ENCODE measurements at places on chromosomes 3 and 15.
A peak's percentile ranks its signal among the peaks of the same experiment; 100 is the strongest.

DNA sequence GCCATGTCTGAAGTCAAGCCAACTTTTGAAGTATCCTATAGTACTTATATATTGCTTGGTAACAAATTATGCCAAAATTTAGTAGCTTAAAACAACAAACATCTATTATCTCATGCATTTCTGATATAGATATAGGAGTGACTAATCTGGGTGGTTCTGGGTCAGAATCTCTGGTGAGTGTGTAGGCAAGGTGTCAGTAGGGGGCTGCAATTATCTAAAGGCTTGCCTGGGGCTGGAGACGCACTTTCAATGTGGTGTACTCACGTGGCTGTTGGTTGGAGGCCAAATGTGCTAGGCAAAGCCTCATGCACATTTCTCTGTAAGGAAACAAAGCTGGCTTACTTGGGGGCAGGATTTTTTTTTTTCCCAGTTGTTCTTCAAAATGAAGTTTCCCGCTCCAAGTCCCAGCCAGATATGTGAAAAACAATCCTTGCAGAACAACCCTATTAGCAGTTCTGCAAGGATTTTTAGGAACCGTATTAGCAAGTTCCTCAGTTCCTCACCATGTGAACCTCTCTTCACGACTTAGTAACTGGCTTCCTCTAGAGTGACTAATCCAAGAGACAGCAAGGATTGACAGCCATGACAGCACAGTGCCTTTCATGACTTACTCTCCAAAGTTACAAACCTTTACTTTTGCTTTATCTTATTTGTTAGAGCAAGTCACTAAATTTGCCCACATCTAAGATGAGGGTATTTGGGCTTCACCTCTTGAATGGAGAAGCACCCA is 25.8 kb downstream of the GREM1 start:
- no peak for DNase-seq

DNA sequence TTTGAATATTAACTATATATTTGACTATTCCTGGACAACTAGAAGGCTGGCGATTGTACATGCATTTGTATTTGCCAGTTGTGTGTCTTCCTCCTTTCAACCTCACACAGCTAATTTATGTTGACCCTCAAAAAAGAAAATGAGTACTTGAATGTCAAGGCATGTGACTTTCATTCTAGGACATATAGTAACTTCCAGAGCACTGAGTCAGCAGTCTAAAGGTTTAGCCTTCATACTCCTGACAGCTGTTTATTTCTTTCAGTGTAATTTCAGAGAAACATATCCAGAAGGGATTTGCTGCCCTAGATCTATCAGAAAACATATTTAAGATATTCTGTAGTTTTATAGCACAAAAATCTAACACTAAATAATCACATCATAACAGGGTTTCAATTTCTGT is 74.6 kb upstream of the GOLGA8J start:
- DNase-seq: no peak

DNA sequence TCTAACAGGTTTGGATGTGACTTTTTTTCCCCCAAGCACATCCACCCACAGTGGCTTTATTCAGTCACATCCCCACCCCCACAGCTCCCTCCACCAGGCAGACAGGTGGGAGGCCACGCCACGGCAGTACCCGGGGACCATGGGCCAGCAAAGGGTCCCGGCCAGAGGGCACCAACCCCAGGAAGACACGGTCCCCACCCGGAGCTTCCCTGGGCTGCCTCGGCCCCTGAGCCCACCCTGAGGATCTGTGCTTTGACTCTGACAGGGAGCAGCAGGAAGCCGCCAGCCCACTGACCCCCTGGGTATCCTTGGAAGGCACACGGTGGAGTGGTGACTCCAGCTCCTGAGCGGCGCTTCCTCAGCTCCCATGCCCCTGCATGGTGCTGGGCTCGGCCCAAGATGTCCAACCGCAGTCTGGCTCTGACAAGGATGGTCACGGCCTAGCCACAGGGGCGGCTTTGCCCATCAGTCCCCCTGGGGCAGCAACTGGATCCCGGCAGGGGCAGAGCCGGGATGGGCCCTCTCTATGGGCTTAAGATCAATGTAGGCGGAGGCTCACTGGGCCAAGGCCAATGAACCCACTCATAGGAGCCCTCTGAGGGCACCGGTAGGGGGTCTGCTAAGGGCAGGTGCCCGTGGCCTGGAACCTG is 66.2 kb upstream of the TTBK2 start:
- DNase-seq: no peak

DNA sequence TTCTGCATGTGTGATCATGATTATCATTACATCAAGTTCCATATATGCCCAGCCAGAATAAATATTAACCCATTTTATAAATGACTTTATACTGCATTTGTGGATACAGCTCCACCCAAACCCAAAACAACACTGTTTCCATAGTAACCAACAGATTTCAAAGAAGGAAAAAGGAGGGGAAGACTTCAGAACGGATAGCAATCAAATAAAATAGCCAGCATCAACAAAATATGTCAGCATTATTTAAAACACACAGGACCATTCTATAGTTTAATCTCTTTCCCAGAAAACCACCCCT is 114.4 kb downstream of the FOXP1 start:
- no peak for DNase-seq

GRCh38 chr3:141493184-141493583 is 6.4 kb downstream of the RASA2 start:
- DNase-seq: no peak

- DNase-seq: no peak
Measured at GRCh38 chr3:162435750-162436149, 939.1 kb downstream of the OTOL1 start.

DNA sequence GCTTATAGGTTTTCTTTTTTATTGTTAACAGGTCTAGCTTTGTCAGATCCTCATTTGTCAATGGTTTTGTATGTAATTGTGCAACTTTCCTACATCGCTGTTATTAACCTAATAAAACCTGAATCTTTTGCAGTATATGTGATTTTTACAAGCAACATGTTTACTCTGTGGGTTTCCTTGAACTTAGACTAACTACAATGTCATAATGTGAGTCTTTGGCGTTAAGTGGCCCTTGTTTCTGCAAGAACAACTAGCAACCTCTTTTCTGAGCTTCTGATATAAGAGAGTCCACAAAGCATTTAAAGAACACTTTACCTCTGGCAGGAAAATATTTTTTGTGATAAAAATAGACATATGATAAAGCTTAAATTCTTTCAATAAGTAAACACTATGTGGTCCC is 230.3 kb upstream of the CFAP20DC start:
- DNase-seq: no peak

DNA sequence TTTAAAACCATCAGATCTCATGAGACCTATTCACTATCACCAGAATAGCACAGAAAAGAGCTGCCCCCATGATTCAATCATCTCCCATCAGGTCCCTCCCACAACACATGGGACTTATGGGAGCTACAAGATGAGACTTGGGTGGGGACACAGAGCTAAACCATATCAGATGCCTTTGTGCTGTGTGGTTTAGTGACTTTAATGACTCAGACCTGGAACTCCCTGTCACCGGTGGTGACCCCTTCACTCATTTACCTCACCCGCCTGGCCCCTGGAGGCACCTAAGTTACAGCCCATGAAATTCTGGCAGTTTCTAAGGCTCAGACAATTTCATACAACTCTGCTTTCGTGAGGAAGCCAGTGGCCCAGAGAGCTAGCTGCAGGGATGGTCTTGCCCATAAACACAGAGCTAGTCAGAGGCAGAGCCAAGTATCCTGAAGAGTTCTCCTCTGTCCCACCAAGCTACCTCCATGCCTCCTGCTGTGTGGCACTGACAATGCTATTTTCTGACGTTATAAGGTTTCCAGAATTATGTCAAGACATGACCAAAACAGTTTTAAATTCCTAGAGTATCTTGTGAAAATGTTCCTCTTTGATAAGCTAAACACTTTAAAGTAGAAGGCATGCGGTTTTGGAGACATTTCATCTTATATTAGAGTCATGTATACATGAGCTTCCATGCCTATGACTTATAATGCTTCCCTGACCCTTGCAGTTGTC is 231.1 kb upstream of the IL12A start:
- no peak for DNase-seq

GRCh38 chr15:72474466-72474911 is 359 bp downstream of the ARIH1 start:
- DNase-seq: peak; percentile 47

GRCh38 chr3:42674146-42674545 is 11.2 kb upstream of the KLHL40 start:
- DNase-seq: no peak

DNA sequence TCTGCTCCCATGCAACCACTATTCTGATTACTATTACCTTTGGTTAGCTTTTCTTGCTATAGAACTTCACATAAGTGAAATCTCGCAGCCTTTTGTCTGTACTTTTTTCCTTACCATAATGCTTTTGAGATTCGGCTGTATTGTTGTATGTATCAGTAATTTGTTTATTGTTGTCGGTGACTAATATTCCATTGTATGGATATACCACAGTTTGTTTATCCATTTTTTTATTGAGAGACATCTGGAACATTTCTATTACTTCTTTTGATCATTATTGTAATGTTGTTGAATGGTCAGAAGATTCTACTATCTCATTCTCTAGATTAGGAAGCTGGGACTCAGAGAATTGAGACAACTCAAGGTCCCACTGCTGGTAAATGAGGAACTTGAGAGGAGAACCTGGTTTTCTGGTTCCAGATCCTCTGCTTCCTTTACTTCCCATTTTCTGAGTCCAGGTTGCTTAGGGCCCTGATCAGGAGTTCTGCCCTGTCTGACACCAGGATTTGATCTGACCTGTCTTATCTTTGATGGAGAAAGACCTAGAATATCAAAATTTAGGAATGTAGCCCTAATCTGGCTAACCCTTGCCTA is 18.2 kb upstream of the SPTSSB start:
- no peak for DNase-seq

- DNase-seq: no peak
Measured at GRCh38 chr3:184540777-184541681, 20.6 kb upstream of the EPHB3 start.

GRCh38 chr3:179150610-179151009 is 2.5 kb downstream of the PIK3CA start:
- DNase-seq: no peak

DNA sequence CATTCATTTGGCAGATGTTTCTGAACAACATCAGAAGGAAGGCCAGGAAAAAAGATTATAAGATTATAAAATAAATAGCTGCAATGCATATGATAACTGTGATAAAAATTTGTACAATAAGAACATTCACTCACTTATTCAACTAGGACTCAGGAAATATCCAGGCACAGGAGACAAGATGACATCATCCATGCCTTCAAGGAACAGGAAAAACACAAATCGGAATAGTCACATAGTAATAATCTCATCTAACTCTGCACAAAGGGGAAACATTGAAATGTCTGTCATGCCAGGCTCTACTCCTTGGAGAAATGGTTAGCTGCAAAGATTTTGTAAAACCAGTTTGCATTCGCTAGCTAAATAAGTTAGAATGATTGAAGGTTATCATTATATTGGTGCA is 233.5 kb upstream of the AGTR1 start:
- DNase-seq: no peak

DNA sequence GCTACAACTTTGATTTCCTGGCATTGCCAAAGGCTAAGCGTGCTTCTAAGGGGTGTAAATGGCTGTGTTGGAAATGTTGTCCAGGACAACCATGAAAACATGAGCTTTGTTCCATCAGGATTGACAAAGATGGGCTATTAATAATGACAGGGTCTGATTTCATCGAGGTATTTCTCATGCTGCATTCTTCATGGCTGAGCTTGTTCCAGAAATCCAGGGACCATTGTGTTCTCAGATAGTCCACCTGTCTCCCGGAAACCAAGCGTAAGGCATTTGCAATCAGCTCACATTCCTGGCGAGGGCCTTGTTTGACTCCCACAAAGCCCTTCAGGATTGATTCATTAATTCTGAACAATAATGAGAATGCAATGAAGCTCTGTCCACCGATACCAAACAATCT is 111.3 kb downstream of the CD47 start:
- no peak for DNase-seq

- DNase-seq: no peak
Measured at GRCh38 chr3:15800780-15801179, 3.0 kb upstream of the ANKRD28 start.

DNA sequence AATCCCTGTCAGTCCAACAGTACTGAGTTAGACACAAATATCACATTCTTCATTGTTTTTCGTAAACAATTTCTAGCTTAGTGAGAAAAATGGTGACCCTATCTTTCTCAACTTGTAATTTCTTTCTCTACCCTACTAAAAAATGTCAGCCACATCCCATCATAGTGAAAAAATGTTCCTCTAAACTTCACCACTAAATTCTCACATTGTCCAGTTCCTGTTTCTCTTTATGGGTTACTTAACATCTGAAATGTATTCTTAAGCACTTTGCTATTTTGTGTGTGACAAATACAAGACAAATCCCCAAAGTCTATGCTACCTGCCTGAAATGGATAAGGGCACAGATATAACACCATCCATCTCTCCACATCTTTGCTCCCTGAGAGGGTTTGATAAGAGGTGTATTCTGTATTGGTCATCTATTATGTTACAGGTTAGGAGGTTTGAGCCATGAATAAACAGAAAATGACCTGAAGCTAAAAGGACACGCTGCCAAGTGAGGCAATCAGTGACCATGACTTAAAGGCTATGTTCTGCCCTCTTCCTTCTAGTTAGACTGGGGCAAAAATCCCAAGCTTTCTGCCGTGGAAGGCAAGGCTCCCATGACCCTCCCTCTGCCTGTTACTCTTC is 118.2 kb downstream of the GADL1 start:
- DNase-seq: no peak

GRCh38 chr3:131348911-131349310 is 32.7 kb upstream of the NUDT16 start:
- no peak for DNase-seq

DNA sequence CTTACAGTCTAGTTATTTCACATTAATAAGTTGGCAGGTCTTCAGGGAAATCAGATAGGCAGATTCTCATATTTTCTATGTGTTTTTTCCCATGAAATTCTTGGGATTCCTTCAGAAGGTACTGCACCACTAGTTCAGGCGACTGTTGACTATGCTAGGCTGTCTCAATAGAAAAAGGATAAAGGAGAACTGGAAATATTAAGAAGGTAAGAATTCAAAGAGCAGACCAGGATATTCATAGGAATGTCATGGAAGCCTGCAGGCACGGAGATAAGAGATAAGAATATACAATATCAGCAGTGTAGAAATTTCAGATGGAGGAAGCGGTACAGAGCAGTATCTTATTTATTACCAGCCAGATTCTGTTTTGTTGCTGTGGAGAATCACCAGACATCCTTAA is 432.1 kb upstream of the MDFIC2 start:
- DNase-seq: no peak

DNA sequence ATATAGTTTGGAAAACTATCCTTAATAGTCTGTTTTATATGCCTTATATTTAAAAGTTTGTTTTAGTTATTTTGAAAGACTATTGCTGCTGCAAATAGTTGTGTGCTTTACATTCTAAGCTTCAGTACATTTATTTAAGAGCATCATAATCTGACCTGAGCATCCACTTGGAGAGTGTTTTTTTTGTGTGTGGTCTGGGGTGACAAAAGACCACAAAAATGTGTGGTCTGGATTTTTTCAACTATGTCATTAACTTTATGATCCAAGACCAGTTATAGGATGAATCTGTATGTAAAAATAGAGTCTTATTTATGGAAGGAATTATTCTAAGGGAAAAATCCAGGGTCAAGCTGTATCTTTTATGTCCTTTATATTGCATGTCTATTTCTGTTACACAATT is 77.4 kb downstream of the SLTM start:
- peak; percentile 17 for DNase-seq

GRCh38 chr3:125262161-125262560 is 49.6 kb upstream of the SLC12A8 start:
- DNase-seq: no peak

GRCh38 chr3:68771681-68772080 is 160.7 kb downstream of the TAFA4 start:
- DNase-seq: no peak

GRCh38 chr15:31042751-31043150 is 51.3 kb upstream of the MTMR10 start:
- no peak for DNase-seq

All from HS-27A (cell line).